HT-29 (cell line): ENCODE measurements at places on chromosomes 3 and 15.

DNA sequence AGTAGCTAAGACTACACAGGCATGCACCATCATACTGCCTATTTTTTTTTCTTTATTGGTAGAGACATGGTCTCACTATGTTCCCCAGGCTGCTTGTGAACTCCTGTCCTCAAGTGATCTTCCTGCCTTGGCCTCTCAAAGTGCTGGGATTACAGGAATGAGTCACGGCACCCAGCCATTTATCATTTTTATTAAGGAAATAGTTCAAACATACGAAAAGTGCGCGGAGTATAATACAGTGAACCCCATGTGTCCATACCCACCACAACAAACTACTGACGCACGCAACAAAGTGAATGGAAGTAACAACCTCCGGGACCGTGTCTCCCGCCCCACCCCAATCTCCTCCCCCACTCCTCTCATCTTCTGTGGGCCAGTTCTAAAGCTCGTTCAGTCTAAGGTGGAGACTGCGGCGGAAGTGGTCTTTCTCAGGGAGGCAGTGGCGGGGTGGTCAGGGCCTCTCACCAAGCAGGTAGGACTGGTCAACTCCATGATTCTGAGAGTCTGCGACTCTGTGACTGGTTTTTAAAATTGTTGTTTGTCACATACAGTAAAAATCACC, 42.1 kb downstream of the DNAJB8 start:
- DNase-seq, result peak; percentile 97

- DNase-seq, result peak; percentile 65
These were observed 17.7 kb downstream of the PTH1R start for GRCh38 chr3:46895204-46895660.

DNA sequence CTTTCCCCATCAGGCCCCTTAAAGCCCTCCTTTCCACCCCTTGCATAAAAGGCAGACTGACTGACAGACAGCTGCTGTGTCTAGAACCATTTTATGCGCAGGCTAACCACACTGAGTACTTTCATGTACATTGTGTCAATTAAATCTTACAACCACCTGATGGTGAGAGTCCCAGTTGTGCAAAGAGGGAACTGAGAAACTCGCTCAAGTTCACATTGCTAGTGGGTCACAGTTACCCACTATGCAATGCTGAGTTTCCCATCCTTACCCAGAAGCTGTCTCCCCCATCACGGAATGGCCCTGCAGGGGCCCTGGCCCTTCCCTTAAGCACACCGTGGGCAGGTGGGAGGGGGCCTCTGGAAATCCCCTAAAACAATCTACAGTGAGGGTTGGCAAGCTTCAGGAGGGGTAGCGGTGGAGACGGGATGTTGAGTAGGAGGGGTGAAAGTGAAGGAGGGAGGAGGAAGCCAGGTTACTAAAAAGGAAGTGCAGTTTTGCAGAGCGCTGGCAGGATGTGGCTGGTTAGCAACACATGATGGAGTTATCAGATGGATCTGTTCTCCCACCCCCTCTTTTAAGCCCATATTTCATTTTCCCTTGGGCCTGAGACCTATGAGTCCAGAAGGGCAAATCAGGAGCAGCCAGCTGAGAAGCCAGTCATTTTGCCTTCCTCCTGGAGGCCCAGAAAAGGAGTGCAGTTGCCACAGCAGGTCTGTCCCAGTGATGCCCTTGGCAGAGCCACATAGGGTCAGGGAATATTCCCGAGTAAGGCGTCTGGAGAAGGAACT, 30.0 kb downstream of the STARD5 start:
- no peak for DNase-seq

GRCh38 chr3:197280156-197280555, 18.3 kb downstream of the DLG1 start:
- DNase-seq, result no peak

DNA sequence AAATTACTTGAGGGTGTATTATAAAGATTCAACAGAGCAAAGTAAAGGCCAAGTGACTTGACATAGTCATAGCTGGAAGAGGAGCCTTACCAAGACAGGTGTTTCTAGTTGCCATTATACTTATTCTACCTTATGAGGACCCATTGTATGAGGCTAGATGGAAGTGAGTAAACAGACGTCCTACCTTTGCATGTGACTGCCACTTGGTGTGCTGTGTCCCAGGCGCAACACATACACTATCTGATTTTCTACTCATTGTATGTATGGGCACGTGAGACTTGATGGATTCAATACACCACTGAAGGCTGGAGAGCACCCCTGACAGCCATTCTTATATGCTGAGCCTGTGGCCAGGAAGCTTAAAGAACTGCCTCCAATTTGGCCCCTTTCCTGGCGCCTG, 40.5 kb downstream of the BOC start:
- peak; percentile 16 for DNase-seq

GRCh38 chr3:133282236-133282635, 117.6 kb upstream of the BFSP2 start:
- no peak for DNase-seq

GRCh38 chr15:78110916-78111475, 18.6 kb downstream of the SH2D7 start:
- no peak for DNase-seq

DNA sequence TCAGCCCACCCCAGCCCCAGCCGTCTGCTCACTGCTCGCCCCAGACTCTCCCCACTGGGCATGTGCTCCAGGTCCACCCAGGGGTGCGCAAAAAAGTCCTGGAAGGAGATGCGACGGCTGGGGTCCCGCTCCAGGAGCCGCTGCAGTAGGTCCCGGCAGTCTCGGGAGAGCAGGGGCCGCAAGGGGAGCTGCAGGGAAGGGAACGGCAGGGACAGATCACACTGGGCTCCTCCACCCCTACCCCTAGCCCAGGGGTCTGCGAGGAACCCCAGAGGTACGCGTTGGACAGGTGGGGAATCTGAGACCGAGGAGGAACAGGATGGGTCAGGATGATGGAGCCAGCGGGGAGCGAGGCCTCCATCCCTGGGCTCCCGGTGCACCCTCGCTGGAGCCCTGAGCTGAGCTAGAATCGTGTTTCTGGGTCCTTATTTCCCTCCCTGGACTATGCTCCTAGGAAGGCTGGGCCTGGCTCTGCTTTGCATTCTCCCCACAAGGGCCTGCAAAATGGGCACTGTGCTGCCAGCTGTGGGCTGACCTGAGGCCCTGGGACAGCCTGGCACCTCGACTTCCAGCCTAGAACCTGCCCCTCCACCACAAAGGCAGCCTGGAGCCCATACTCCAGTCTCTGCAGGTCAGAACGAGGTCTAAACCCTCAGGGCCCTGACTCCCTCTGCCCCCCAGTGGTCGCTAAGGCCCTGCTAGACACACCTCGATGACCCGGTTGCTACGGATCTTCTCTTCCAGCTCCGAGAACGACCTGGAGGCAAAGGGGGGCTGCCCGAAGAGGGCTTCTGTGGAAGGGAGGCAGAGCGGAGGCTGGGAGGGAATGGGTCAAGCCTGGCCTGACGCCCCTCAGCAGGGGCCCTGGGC, 3.2 kb downstream of the ULK3 start:
- no peak for DNase-seq

DNA sequence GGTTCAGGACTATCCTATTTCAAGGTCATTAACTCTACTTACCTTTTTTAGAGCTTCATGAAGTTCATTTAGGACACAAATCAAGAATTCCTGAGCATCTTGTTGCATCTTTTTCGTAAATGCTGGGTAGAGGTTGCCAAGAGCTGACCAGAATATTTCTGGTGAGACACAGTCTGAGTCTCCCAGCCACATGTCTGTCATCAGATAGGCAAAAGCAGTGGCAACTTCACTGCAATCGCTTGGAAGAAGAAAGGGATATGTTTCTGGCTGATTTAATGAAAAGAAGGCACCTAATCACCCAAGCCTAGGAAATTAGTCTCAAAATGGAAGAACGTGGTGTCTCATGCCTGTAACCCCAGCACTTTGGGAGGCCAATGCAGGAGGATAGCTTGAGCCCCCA, 2.9 kb downstream of the USP50 start:
- no peak for DNase-seq

DNA sequence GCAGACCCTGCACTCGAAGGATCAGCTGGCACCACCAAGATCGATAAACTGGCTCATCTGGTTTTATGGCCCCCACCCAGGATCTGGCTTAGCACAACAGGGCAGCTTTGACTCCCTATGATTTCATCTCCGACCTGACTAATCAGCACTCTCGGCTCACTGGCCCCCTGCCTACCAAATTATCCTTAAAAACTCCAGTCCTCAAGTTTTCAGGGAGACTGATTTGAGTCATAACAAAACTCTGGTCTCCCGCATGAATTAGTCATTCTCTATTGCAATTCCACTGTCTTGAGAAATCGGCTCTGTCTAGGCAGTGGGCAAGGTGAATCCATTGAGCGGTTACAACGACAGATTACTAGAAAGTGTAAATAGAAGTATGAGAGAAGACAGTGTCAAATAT, 521.9 kb upstream of the RGMA start:
- no peak for DNase-seq

GRCh38 chr15:68301301-68301700, 23.8 kb downstream of the FEM1B start:
- no peak for DNase-seq

- DNase-seq, result peak; percentile 59
These were observed 4.8 kb downstream of the UBE2E1 start for GRCh38 chr3:23810343-23811184.

DNA sequence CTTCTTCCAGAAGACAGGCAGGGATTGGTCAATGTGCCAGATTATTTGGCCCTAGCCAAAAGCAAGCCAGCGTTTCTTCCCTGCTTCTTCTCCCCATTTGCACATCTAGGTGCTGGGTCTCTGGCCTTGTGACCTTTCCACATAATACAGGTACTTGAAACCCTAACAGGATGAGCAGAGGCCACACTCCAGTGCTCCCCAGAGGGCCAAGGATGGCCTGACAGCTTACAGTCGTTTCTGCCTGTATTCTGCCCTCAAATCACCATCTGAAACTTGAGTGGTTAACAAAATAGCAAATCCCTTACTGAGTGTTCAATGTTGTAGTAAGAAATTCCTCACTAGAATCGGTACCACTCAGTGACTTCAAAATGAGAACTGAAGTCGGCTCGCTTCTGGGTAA, 29.1 kb downstream of the MKRN2 start:
- no peak for DNase-seq

GRCh38 chr3:98099848-98100247, 12.9 kb downstream of the OR5AC2 start:
- no peak for DNase-seq

DNA sequence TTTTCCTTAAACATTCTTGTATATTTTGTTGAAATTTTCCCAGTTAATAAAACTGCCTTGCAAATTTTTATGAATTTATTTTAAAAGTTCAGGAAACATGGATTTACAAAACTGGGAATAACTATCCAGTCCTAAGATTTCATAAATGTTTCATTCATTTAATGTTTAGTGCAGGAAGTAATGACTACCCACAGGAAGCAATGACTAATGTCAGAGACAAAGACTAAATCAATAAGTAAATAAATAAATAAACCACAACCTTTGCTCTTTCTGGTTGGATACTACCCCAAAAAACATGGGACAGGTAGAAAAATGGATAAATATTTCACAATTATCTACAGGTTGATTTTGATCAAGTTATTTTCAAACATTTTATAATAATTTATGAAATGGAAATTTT, 48.8 kb upstream of the TMCO5A start:
- no peak for DNase-seq

- DNase-seq, result peak; percentile 51
These were observed 112.7 kb downstream of the RAB11A start for GRCh38 chr15:65981837-65982626.

DNA sequence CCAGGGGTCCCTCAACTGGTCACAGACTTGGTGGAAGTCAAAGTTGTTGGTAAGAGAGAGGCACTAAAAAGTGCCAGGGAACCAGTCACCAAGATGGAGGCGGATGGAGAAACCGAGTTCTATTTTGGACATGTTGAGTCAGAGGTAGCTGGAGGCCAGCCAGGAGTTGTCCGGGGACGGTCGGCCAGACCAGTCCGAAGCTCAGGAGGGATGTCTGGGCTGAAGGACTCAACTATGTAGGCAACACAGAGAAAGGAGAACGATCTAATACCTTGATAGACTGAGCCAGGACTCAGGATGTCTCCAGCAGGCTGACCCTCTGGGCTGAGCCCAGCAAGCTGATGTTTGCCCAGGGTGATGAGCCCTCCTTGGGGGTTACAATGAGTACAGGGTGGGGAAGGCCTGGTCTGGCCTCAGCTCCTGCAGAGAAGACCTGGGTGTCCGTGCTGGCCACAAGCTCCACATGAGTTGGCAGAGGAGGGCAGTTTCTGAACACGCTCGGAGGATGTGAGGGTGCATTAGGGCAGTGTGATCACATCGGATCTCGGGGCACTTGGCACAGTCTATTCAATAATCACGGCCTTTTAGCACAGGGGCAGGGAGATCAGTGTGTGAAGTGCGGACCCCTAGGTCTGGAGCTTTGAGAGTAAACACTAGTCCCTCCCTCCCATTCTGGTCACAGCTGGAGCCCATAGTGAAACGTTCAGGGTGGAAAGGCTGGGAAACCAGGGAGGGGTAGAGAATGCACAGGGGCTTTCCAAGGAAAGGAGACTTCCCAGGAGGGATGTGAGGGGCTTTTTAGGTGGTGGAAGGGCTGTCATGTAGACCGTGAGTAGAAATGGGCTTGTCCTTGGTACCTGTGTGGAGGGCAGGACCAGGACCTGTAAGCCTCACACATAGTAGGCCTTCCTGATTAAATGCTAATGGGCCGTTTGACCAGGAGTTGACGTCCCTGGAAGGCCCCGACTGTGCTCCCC, 111.9 kb downstream of the ETFA start:
- no peak for DNase-seq

- DNase-seq, result no peak
These were observed 80.2 kb downstream of the CHCHD6 start for GRCh38 chr3:126784254-126784653.

GRCh38 chr15:55766676-55767075, 23.7 kb upstream of the PRTG start:
- DNase-seq, result no peak

DNA sequence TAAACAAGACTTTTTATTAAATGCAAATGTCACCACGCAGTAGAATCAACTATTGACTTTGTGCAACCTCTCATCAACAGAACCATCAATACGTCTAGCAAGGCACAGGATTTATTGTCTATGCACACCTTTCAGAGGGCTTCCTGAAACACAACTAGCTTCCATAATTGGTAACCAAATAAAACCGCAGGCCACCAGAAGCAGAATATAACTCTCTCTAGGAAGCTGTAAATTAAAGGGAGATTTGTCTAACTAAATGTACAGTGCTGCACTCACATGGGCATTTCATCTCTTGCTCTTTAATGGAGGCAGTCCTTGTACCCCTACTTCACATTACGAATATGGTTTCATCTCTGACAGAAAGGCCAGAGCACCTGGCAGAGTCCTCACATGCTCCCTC, 93.0 kb downstream of the FHIT start:
- no peak for DNase-seq

- DNase-seq, result no peak
These were observed 138.6 kb downstream of the MEGF11 start for GRCh38 chr15:66114863-66115425.

GRCh38 chr3:49668861-49669260, 5.3 kb upstream of the APEH start:
- peak; percentile 32 for DNase-seq

- no peak for DNase-seq
These were observed 33.9 kb downstream of the SNRK start for GRCh38 chr3:43320288-43320687.

- DNase-seq, result no peak
These were observed 37.2 kb downstream of the ABHD5 start for GRCh38 chr3:43727930-43728329.

- DNase-seq, result no peak
These were observed 74.5 kb downstream of the FOXP1 start for GRCh38 chr3:71509066-71509465.

GRCh38 chr3:46719044-46719565, 1.4 kb upstream of the PRSS50 start:
- no peak for DNase-seq

GRCh38 chr15:55998478-55998877, 5.1 kb upstream of the NEDD4 start:
- DNase-seq, result no peak

GRCh38 chr3:13583251-13584180, 34.6 kb downstream of the FBLN2 start:
- no peak for DNase-seq
